ENCODE measurements at places on chromosomes 16 and 17. TPM values are rescaled to one million over a fixed set of nuclear protein-coding genes. Genes with fewer than 3 reads are reported as not detected.

DNA sequence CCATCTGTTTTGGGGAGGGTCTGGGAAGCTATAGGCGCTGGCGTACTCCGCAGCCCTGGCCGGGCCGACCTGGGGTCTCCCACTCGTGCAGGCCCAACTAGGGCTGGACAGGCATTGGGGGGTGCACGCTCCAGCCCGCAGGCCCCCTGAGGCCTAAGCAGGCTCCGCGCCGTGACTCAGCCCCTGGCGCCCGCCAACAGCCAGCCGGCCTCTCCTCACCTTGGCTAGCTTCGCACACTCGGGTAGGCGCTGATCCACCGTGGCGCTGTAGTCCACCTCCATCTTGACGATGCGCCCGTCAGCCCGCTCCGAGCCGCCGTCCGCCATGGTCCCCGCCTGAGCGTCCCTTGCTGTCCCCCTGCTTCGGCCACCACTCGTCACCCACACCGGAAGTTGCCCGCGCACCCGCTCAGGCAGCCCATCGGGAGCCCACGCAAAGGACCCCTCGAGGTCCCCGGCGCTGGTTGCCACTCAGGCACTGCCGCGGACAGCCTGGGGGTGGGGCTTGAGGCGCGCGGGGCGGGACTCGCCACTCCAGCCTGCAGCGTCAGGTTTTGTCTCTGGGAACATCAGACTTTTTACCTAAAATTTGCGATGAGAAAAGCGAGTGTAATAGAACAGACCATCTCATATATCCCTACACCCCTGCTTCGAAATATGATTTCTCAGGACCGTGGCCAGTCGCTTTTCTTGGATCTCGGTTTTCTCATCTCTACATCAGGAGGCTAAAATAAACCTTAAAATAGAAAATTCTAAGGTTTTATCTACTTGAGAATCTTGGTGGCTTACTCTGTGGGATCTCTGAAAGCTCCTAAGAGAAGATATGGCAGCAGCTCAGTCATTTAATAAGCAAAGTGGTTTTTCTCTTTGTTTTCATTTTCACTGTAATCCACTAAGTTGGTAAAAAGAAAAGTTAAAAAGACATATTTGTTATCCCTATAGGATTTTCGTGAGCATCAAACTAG, at the start of gene PSMD12:
Gene PSMD12 (minus strand): TSS at position 385 of the 965 bp plus-strand sequence. CDS start 58 bp downstream, at position 327.
- DNase-seq, result peak; percentile 91

DNA sequence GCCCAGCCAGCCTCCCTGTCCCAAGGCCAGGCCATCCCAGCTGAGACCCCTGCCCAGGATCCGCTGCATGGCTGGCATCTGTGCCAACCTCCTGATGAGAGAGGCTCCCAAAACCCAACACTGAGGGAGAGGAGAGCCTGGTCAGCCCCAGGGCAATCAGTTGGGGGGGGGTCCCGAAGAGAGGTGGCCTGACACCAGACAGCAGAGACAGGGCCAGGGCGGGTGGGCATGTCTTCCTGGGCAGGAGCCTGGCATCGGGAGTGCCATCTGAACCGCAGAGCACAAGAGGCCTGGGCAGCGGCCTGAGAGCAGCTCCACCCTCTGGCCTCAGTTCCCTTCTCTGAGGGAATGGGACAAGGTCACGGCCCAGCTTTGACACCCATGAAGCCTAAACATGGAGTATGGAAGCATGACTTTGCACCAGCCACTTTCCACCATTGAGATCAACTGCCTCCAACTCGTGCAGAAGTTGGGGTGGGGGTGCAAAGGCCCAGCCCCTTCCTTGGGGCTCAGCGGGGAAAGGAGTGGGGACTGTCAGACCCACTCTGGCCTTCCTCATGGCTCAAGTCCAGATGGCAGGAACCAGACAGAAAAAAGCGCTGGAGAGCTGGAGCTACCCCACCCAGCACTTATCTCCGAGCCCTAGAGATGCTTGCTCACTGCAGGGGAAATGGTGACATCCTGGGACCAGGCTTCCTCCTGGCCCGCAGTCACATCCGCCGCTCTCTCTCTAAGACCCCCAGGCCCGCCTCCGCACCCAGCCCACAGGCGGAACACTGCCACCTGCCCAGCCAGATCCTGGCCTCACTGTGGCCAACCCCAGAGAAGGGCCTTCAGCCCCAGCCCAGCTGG, 9.7 kb downstream of the RHBDF2 start:
- DNase-seq, result no peak

DNA sequence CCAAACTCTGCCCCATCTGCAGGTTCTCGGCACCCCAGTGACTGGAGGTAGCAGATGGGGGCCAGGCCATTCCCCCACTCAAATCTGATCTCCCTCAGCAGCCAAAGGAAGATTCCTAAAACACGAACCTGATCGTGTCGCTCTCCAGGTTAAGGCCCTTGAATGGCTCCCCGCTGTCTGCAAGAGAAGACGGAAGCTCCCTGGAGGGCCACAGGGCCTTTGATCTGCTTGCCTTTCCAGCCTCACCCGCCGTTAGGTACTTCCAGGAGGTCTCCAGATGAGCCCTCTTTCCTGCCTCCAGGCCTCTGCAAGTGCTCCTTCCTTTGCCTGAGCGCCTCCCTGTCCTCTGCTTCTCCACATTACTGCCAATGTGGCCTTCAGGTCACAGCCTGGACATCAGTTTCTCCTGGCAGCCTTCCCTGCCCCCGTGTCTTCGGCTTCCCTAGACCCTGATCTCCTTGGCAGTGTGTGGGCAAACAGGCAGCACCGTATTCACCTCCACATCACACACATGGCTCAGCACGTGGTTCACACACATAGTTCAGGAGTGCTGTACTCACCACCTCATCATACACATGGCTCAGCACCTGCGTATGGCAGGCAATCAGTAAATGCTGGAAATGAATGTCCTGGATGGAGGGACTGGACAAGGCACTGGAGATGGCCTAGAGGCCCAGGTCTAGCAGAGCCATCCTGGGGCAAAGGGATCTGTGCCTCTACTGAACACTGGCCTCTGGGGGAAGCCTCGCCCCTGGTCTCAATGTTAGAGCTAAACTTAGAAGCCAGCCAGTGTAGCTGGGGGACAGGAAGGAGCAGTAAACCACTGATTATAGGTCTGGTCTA, 26.4 kb upstream of the MRPS23 start:
- no peak for DNase-seq

GRCh38 chr16:10906914-10907756, 30.1 kb downstream of the CIITA start:
- DNase-seq, result no peak

GRCh38 chr16:83335076-83335475, 472.7 kb upstream of the HSBP1 start:
- DNase-seq, result no peak

DNA sequence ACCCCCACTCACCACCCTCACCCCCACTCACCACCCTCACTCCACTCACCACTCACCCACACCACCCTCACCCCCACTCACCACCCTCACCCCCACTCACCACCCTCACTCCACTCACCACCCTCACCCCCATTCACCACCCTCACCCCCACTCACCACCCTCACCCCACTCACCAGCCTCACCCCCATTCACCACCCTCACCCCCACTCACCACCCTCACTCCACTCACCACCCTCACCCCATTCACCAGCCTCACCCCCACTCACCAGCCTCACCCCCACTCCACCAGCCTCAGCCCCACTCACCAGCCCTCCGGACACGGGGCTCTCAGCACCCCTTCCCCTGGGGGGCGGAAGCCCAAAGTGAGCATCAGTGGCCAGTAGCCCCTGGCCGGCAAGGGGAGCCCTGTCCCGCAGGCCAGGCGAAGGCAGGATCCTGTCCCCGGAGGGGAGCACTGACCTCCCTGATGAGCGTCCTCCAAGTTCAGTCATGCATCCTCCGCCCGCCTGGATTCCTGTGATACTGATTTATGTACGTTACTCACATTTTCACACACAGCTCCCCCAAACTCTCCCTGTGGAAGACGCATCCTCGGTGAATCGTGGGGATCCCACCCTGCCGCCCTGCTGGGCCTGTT, 18.0 kb upstream of the C1QTNF8 start:
- DNase-seq, result no peak

DNA sequence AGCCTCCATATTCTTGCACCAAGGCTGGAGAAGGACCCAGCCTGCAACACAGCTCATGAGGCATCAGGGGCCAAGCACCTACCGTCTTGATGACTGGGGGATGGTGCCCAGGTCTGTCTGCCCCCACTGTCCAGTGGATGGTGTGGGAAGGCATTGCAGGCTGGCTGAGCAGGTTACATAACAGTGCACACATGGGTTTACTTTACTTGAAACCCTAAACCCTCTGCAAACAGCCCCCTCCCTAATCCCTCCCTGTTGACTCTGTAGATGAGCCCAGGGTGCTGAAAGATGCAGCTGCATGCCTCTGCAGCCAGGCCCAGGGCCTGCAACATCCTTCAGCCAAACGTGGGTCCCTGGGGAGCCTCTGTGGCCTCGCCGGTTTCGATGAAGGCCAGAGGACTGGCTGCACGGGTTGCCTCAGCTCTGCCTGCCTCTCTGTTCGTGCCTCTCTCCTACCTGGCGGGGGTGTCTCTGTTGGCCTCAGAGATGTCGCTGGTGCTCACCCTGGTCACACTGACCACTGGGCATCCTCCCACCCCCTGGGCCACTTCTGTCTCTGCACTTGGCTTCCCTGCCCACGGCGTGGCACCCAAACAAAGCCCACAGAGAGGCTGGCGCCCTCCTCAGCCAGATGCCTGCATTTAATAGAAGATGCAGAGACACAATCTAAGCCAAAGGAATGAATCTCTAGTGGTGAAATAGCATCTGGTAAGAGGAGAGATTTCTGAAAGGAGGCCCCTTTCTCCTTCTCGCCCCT, 95.1 kb downstream of the METRNL start:
- DNase-seq, result peak; percentile 63

GRCh38 chr17:4632581-4632920, 8.9 kb downstream of the ALOX15 start:
- DNase-seq, result no peak

- DNase-seq, result no peak
Observed at GRCh38 chr16:22692916-22693637, 120.9 kb upstream of the HS3ST2 start.

TBX2 gene
- polyA plus RNA-seq, result 111 TPM

IRX5 gene
- polyA plus RNA-seq, result 8.7 TPM

TBC1D3B gene
- 13.6 TPM for polyA plus RNA-seq

PRPSAP1 gene
- polyA plus RNA-seq, result 87.5 TPM

EFCAB13 gene
- 14.3 TPM for polyA plus RNA-seq

CNGB1 gene
- 0.09 TPM for polyA plus RNA-seq
